ENCODE measurements at places on chromosomes 3 and 15. TPM values are rescaled to one million over a fixed set of nuclear protein-coding genes. Genes with fewer than 3 reads are reported as not detected.

PRR20G gene
- total RNA-seq = not detected

CELSR3 gene
- 15.2 TPM for total RNA-seq

STRC gene
- total RNA-seq = 0.05 TPM

WDR82 gene
- total RNA-seq = 106 TPM

BCL2A1 gene
- total RNA-seq = 111 TPM

CCR3 gene
- total RNA-seq = not detected

ISLR gene
- total RNA-seq = not detected

EPB42 gene
- total RNA-seq = not detected

ATP10A gene
- 48.0 TPM for total RNA-seq

DNA sequence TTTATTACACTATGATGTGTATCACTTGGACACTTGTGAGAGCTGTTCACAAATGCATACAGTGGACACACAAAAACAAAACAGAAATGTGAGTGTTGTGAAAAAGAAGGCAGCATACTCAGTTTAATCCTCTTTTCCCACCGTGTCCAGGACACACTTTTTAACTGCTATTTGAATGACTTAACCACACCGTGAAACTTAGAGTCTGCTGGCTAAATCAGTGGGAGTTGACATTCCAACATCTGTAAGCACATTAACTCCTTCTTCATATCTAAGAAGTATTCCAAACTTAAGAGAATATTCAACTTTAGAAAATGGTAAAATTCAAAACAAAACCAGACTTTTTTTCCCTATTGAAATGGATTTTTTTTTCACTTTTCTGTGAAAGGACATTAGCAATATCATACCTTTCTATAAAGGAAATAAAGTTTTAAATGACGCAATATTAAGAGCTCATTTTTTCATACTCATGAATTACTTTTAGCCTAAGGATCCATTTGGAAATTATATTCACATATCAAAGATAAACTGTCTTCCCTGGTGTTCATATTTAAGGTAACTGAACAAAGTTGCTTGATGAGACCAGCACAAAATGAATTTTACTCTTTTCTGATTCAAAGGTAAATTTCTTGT, 316.6 kb downstream of the RBMS3 start:
- no peak for DNase-seq
- no peaks in the 10 kb centered on the region for H3K4me1 ChIP-seq
- no peak overlapping the region for H3K27ac ChIP-seq
- H3K27me3 ChIP-seq = no peaks in the 10 kb centered on the region
- no peaks in the 10 kb centered on the region for H3K36me3 ChIP-seq
- no peak overlapping the region for H3K4me3 ChIP-seq

DNA sequence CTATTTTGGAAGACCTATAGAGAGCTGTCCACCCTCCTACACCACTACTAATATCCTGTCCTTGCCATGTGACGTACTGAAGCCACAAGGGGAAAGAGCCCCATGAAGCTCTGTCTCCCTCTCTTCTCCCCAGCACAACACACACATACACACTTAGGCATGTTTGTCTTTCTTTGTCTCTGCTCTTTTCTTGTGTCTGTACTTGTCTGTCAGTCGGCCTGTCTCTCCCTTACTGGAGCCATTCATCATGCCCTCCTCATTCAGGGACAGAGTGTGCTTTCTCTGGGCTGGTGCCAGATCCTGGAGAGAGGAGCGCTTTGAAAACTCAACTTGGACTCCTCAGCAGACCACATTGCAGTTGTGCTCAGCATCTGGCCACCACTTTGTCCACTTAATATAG, 47.6 kb downstream of the PSMD6 start:
- H3K4me3 ChIP-seq = no peak overlapping the region
- H3K4me1 ChIP-seq = peaks cover 73% of the 10 kb centered on the region
- DNase-seq = no peak
- H3K36me3 ChIP-seq = peaks cover 38% of the 10 kb centered on the region
- H3K27me3 ChIP-seq = no peaks in the 10 kb centered on the region
- H3K27ac ChIP-seq = peak overlapping the region; percentile 2

DNA sequence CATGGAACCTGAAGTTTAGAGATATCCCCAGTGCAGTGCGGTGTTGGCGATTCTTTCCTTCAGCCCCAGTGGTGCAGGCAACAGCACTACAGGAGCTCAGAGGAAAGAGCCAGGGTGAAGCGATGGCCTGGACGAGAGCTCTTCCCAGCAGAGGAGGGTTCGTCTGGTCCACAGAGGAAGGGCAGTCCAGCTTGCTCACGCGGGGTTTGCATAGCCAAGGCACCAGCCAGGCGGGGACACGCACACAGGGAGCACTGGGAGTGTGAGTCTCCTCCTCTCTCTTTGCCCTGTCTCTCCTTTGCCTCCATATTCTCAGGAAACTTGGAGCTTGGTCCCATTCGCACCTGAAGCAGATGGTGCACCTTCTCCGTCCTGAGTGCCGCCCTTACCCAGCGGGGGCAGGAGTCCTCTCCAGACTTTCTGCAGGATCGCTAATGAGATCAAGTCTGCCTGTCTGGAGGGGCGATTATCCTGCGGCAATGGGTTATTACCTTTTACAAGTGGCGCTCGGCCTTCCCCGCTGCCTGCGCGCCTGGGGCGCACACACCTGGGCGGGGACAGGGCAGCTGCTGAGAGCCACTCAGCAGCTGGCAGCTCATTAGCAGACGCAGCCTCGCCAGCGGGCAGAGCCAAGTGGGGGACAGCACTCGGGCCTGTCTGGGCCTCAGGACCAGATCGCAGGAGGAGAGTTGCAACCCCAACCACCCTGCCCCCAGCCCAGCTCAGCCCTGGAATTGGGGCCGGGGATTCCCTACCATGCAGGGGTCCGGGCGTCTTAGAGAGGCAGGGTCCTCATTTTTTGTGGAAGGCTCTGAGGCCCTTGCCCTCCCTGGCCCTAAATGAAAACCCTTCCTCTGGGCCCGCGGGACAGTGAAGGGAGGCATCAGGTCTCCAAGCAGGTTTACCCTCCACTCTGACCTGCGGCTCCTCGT, 119.0 kb upstream of the MEF2A start:
- DNase-seq = no peak
- no peaks in the 10 kb centered on the region for H3K36me3 ChIP-seq
- no peak overlapping the region for H3K4me3 ChIP-seq
- no peak overlapping the region for H3K27ac ChIP-seq
- peaks cover 2% of the 10 kb centered on the region for H3K27me3 ChIP-seq

DNA sequence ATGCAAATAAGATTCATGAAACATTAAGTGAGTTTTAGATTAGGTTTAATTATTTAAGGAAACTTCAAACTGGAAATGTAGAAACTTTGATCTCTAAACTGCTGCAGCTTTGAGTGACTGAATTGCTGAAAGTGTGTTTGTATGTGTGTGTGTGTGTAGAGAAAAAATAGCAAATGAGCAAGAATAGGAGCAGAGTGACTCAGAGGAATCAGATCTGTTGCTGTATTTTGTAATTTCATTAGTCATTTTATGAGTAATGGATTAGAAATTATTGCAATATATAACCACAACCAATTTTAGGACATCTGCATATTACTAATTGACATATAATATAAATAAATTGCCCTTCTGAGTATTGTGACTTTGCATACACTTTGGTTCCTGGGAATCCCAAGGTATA, 52.8 kb upstream of the SLC9A9 start:
- DNase-seq = no peak
- H3K4me3 ChIP-seq = no peak overlapping the region
- no peak overlapping the region for H3K27ac ChIP-seq

DNA sequence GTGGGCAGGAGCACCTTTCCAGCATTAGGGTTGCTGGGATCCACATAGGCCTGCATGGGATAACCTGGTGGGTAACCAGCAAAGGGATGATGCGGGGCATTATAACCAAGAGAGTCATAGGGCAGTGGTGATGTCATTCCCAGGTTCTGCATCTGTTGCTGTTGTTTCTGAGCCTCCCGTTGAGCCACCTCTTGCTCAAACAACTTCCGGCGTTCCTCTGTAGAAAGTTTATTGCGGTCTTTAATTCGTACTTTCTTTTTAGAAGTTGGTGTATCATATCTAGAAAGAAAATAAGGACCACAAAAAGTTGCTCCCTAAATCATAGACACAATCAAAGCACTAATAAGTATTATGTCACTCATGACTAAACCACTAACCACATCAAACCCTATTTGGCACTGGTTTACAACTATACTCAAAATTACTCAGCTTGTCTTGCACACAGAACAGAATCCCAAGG, 77.8 kb downstream of the NBEAL2 start:
- peaks cover 47% of the 10 kb centered on the region for H3K36me3 ChIP-seq
- DNase-seq = peak; percentile 85
- peak overlapping the region; percentile 78 for H3K27ac ChIP-seq
- peak overlapping the region; percentile 29 for H3K4me3 ChIP-seq

GRCh38 chr3:112579232-112579631, 17.4 kb downstream of the SLC35A5 start:
- peaks cover 2% of the 10 kb centered on the region for H3K4me1 ChIP-seq
- DNase-seq = no peak
- no peaks in the 10 kb centered on the region for H3K27me3 ChIP-seq
- no peak overlapping the region for H3K4me3 ChIP-seq

DNA sequence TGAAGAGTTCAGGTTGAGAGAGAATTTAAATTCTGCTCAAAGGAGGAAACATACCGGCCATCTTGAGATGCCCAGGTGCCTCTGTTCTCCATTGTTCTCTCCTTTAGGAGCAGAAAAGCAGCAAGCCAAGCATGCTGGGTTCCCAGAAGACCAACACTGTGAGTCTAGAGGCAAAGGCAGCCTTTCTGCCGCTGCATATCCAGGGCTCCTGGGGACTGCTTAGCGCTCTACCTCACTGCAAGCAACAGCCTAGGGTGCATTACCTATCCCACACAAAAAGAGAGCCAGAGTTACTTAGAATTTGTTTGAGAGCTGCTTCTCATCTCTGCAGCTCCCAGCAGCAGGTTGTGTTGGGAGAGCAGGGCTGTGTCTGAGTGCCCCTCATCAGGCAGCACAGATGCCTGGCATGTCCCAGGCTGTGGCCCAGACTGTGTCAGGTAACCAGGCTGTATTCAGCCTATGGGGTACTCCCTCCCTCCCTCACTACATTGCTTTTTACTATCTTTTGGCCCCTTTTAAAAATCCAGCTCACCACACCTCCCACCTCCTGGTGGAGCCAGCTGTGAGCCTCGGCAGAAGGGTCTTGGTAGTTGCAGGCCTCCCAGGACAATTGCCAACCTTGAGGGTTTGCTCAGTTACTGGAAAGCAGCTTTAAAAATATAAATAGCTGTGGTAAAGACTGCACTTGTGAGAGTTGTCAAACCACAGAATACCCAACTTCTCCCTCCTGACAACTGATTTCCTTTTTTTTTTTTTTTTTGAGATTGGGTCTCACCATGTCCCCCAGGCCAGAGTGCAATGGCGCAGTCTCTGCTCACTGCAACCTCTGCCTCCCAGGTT, 30.2 kb downstream of the BCL2L10 start:
- no peak overlapping the region for H3K4me3 ChIP-seq
- no peak for DNase-seq
- no peaks in the 10 kb centered on the region for H3K27me3 ChIP-seq
- peaks cover 20% of the 10 kb centered on the region for H3K4me1 ChIP-seq
- H3K36me3 ChIP-seq = no peaks in the 10 kb centered on the region
- H3K27ac ChIP-seq = no peak overlapping the region

- no peak overlapping the region for H3K27ac ChIP-seq
- no peaks in the 10 kb centered on the region for H3K27me3 ChIP-seq
- no peak overlapping the region for H3K4me3 ChIP-seq
- H3K4me1 ChIP-seq = no peaks in the 10 kb centered on the region
These were observed 440.9 kb downstream of the RBMS3 start for GRCh38 chr3:29721789-29722188.

DNA sequence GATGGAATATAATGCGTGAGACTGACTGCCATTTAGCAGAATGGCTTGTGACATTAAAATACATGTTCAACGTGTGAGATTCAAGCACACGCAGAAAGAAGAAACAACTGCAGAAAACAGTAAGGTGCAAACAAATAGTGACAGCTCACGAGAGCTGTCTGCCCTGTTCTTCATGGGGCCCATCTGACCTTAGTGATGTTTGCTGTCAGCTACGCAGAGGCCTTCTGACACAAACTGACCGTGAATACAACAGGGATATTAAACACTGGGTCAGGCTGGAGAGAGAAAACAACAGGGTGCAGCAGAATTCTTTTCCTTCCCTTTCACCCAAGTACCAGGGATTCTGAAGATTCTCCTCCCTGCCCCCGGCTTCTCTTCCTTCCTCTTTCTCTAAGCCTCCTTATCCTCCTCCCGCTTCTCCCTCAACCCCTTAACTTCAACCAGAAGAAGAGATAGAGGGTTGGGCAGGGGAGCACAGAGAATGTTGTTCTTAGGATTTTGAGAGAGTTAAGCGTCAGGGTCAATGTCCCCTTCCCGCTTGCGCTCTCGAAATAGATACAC, 2.1 kb downstream of the TNFAIP8L3 start:
- DNase-seq = no peak
- H3K36me3 ChIP-seq = no peaks in the 10 kb centered on the region
- H3K4me1 ChIP-seq = peaks cover 10% of the 10 kb centered on the region
- H3K4me3 ChIP-seq = no peak overlapping the region
- no peak overlapping the region for H3K27ac ChIP-seq
- peaks cover 82% of the 10 kb centered on the region for H3K27me3 ChIP-seq

DNA sequence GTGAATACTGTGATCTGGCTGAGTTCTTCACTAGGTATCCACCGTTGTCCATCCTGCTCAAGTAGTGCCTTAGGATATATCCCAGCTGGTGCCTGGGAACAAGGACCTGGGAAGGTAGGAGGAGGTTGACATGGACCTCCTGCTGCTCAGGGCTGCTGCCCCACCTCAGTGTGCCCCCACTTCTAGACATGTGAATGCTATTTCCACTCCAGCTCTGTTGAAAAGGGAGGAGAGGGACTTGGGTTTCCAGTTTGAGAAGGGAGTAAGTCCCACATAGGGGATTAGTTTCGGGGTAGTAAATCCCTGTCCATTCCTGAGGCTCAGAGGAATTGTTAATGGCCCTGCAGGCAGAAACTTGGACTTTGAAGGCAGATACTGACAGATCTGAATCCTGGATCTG, 32.9 kb upstream of the ETV5 start:
- H3K4me1 ChIP-seq = peaks cover 2% of the 10 kb centered on the region
- H3K27me3 ChIP-seq = peaks cover 41% of the 10 kb centered on the region
- H3K36me3 ChIP-seq = no peaks in the 10 kb centered on the region
- DNase-seq = no peak
- no peak overlapping the region for H3K4me3 ChIP-seq

GRCh38 chr15:95105229-95105628, 873.9 kb downstream of the MCTP2 start:
- DNase-seq = no peak
- no peak overlapping the region for H3K27ac ChIP-seq

- no peaks in the 10 kb centered on the region for H3K36me3 ChIP-seq
- no peak overlapping the region for H3K4me3 ChIP-seq
- H3K27me3 ChIP-seq = no peaks in the 10 kb centered on the region
- DNase-seq = no peak
These were observed 724.7 kb upstream of the ZNF385D start for GRCh38 chr3:22475665-22476240.

All from activated CD4-positive, alpha-beta T cell treated with anti-CD3 and anti-CD28 coated beads, Interleukin-2, amount 10 ng/mL, durations not matched to agents 24 days and 14 days (primary cell).